ENCODE measurements at places on chromosomes 5 and 9. TPM values are rescaled to one million over a fixed set of nuclear protein-coding genes. Genes with fewer than 3 reads are reported as not detected.

DNA sequence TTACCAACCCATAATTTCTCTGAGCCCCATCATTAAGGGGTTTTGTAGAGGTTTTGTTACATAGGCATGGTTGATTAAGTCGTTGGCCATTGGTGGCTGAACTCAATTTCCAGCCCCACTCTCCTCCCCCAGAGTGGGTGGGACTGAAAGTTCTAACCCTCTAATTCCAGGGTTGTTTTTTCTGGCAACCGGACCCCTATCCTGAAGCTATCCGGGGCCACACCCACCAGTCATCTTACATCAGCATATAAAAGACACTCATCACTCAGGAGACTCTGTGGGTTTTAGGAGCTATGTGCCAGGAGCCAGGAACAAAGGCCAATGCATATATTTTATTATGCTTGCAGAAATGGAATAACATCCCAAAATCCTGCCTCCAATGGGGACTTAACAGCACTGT is 186.0 kb downstream of the NXNL2 start:
- no peak for DNase-seq

GRCh38 chr9:135307300-135307699 is 172.3 kb upstream of the PPP1R26 start:
- DNase-seq = no peak

- no peak for DNase-seq
Observed at GRCh38 chr9:112166176-112167140, 8.6 kb downstream of the SUSD1 start.

- DNase-seq = no peak
Observed at GRCh38 chr5:135245521-135246499, 153.2 kb downstream of the MACROH2A1 start.

The CDH18 gene
- 1.8 TPM for total RNA-seq

DNA sequence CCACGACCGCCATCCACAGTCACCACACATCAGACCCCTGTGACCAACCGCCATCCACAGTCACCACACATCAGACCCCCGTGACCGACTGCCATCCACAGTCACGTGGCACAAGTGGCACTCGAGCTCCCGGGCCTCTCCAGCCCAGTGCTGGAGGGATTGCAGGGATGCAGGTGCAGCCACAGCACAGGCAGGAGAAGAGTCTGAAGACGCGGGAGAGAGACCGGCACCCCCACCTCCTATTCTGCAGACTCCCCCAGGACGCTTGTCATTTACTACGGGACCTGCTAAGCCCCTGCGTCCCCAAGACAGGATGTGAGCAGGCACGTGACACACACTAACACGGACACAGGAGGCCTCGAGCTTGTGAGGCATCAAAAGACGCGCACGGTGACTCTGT is 21.1 kb downstream of the TERT start:
- DNase-seq = no peak

The IFNB1 gene
- total RNA-seq = not detected

DNA sequence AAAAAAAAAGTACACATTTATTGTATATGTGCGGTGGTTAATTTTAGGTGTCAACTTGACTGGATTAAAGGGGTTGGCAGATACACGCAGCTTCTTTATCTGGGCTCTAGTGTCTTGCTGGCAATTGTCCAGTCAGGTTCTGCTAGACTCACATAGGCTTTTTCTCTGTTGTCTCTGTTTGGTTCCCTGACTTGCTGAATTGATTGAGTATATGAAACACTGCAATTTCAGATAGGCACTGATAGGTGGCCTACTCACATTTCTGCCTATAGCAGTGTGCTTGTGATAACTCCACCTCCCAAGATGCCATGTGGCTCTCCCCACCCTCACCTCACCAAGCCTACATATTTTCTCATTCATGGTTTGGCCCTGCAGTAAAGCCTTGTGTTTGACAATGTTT is 52.5 kb downstream of the AOPEP start:
- DNase-seq = no peak

DNA sequence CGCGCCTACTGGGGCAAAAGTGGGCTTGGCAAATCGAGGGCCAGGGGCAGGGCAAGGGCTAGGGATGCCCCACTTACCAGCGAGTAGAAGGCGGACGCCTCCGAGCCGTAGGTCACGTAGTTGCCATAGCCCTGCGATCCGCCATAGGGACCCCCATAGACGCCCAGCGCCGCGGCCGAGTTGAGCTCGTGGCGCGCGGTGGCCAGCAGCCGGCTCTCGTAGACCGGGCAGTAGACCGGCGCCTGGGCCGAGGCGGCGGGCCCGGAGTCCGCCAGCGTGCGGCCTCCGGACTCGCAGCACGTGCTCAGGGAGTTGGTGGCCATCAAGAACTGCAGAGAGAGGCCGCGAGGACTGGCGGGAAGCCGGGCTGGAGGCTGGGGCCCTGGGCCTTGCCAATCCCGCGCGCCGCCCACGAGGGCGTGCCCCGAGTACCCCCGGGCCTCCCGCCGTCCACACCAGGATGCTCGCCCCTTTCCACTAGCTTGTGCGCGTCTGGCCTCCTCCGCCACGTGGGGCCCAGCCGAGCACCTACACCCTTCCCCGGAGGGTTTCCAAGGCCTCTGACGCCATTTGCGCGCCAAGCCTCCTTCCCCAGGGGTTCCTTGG is 891 bp downstream of the IRX4 start:
- DNase-seq = no peak

- no peak for DNase-seq
Observed at GRCh38 chr5:142957528-142957927, 187.4 kb downstream of the ARHGAP26 start.

GRCh38 chr5:1002836-1003235 is 5.8 kb upstream of the NKD2 start:
- DNase-seq = no peak

The CER1 gene
- not detected for total RNA-seq

DNA sequence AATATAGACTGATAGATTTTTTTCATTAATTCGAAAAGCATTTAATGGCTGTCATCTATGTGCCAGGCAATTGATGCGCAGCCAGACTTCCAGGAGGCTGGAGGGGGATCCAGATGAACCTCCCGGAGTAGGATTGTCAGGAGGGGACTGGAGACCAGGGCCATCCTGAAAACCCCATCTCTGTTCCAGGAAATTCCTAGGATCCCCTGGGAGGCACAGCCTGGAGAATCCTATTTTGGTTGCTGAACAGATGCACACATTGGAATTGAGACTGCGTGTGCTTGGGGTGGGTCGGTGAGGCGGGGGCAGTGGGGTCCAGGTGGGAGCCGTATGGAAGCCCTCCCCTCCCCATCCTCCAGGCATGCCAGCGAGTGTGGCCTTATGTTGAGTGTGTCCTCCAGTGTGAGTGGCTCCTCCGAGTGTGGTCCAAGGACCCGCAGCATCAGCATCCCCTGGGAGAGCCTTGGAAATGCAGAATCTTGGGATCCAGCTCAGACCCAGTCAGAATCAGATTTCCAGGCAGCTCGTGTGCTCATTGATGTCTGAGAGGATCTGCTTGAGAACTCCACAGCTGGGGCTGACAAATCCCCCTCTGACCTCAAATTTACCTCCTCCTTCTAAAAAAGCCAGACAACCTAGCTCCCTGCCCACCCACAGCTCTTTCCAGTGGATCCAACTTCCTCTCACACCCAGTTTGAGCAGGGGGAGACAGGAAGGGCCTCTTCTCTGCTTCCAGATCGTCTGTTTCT is 38.7 kb downstream of the ROPN1L start:
- DNase-seq = no peak

The PCDHAC2 gene
- total RNA-seq = 1.2 TPM

The PPP3R2 gene
- total RNA-seq = not detected

The GRM6 gene
- not detected for total RNA-seq

The TBC1D13 gene
- total RNA-seq = 12.9 TPM

The CDKN2A gene
- not detected for total RNA-seq

The CDH10 gene
- 8.6 TPM for total RNA-seq

The SLC9A3 gene
- total RNA-seq = 9.1 TPM

GRCh38 chr9:127928676-127929624 is 1.6 kb downstream of the PIP5KL1 start:
- no peak for DNase-seq

Measured in NCI-H460 (cell line).